ENCODE measurements at places on chromosomes 3 and 15. TPM values are rescaled to one million over a fixed set of nuclear protein-coding genes. Genes with fewer than 3 reads are reported as not detected.

POPDC2 gene
- total RNA-seq = 2.3 TPM

HLTF gene
- 22.3 TPM for total RNA-seq

TKT gene
- 254 TPM for total RNA-seq

IL17RB gene
- 1.1 TPM for total RNA-seq

ZNF660 gene
- total RNA-seq = 0.07 TPM

ST3GAL6 gene
- total RNA-seq = not detected

HHATL gene
- not detected for total RNA-seq

ADAMTS17 gene
- total RNA-seq = 1.2 TPM

ATG7 gene
- total RNA-seq = 30.5 TPM

HIGD2B gene
- total RNA-seq = 0.27 TPM
